ENCODE measurements at places on chromosomes 2 and 18.

DNA sequence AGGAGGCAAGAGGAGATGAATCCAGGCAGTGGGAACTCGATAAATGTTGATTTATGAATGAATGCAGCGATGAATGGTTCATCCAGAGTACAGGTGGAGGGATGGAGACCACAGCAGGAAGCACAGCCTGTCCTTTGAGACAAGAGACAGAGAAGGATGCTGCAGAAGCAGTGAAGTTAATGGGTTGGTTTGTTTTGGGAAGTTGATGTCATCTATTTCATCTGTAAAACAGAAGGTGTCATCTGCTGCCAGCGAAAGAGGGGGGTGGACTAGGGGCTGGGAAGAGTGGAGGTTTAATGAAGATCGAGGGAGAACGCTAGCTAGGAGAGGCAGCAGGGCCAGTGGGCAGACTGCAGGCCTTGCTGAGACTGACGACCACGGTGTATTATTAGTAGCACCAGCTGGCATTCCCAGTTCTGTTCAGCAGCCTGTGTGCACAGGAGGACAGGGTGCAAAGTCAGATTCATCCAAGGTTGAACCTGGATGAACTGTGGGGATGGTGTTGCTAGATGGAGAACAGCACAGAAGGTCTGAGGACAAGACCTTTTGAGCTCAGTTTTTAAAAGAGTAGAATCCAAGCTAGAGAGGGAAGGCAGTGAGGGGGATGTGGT lies 120.3 kb upstream of the CAPN13 start:
- no peaks in the 10 kb centered on the region for H3K27me3 ChIP-seq
- H3K36me3 ChIP-seq = no peaks in the 10 kb centered on the region
- no peak overlapping the region for H3K27ac ChIP-seq
- H3K4me3 ChIP-seq = no peak overlapping the region
- no peak for DNase-seq

DNA sequence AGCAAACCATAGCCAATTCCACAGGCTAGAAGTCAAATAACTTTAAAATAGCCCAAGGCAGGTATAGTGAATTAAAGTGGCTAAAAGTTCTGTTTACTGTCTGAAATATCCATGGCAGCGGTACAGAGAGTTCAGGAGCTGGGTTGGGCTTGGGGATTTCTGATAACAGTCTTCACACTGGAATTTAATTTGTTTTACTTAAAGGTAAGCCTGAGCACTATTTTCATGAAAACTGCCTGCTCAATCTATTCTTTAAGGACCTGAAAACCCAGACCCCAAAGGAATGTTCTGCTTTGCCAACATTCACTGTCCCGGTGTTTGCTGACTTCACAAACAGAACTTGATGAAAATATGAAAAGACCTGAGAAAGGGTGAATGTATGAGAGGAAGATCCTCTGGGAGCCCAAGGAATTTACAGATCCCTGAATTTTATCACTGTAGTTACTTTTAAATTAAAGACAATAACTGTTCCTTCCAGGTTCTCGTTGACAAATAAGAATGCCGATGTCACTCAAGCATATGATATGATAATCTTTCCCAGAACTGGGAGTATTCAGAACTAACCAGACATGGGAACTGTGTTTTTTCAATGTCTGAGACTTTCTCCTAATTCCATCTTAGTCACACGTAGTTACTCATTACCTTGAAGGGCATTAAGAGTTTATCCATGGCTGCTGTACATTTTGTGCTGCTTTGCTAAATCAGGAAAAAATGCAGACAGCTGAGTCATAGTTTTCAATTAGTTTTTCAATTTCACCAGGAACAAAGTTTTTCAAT lies 28.3 kb upstream of the ITGB6 start:
- H3K4me1 ChIP-seq = peaks cover 12% of the 10 kb centered on the region
- H3K36me3 ChIP-seq = no peaks in the 10 kb centered on the region
- no peaks in the 10 kb centered on the region for H3K27me3 ChIP-seq
- H3K27ac ChIP-seq = no peak overlapping the region
- no peak for DNase-seq
- H3K4me3 ChIP-seq = no peak overlapping the region

DNA sequence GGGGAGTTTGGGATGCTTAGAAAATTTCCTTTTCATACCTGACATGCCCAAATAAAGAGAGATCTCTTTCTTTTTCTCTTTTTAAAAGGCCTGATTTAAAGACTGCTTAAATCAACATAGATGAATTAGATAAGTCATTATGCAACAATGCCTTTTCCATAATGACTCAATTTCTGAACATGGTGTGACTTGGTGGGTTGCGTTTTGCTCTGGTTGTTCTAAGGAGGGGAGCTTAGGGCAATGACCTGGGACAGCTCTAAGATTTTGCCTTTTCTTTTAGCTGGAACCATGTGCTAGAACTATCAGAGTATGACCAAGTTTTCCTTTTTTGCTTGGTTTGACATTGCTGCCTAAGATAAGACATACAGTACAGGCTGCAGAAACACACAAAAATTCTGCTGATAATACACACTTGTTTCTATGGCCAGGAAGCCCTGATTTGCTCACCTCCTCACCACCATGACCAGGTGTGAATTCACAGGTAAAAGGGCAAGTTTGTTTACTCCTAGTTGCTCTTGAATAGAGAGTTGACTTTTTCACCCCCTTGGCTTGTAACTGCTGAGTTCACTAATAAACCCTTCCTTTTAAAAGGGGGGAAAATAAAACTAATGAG lies 58.1 kb upstream of the IL1RL1 start:
- 0 out of 2 replicates have a peak, but pooled peaks cover 3% of the 10 kb centered on the region for H3K4me1 ChIP-seq
- H3K36me3 ChIP-seq = no peaks in the 10 kb centered on the region
- no peak for DNase-seq
- H3K27ac ChIP-seq = no peak overlapping the region

DNA sequence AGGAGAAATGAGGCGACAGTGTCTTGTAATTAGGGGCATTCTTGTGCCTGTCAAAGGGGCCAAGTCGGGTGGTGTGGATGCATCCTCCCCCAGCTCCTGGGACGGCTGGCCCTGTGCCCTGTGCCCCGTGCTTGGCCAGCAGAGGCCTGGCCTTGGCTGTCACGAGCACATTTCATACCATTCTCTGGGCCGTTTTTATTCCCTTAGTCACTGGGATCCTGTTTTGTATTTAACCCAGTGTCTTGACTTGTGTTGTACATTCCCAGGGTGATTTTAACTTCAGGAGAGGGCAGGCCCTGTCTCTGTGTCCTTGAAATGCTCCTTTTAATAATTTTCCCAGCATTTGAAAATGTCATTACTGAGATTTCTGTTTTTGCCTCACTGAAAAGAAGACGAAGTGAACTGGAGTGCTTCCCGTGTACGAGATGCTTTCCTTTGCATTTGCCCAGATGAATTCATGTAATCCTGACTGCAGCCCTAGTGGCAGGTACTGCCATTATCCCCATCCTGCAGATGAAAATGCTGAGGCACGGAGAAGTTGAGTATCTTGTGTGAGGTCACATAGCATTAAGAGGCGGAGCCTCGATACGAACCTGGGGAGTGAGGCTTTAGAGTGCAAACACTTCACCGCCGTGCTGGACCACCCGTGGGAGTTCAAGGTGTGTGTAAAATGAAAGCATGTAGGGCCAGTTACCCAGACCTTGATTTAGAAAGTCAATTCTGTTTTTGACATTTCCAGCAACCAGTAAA lies 57.0 kb downstream of the SH3RF3 start:
- no peaks in the 10 kb centered on the region for H3K36me3 ChIP-seq
- H3K4me1 ChIP-seq = peaks cover 22% of the 10 kb centered on the region
- H3K27ac ChIP-seq = no peak overlapping the region
- no peaks in the 10 kb centered on the region for H3K27me3 ChIP-seq

DNA sequence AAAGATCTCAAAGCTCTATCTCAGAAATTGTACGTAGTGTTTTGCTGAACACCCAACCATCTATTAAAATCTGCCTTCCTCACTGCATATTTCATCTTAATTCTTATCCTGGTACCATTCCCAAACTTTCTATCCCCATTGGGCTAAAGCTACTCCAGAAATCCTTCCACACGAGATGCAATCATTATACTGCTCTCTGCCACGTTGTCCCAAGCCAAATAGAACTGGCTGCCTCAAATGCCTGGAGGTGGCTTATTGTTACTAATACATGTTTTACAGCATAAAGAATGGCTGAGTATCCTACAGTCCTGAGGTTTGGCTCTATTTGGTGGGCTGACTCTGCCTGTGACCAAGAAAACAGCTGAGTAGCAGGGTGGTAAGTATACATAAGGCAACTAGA lies 306.0 kb upstream of the ACVR2A start:
- no peaks in the 10 kb centered on the region for H3K36me3 ChIP-seq
- no peak for DNase-seq
- H3K4me1 ChIP-seq = no peaks in the 10 kb centered on the region
- H3K27ac ChIP-seq = no peak overlapping the region
- H3K27me3 ChIP-seq = no peaks in the 10 kb centered on the region

GRCh38 chr18:8307960-8308359 lies 301.3 kb upstream of the RAB12 start:
- no peak overlapping the region for H3K4me3 ChIP-seq
- no peak overlapping the region for H3K27ac ChIP-seq
- H3K27me3 ChIP-seq = no peaks in the 10 kb centered on the region
- H3K4me1 ChIP-seq = no peaks in the 10 kb centered on the region
- H3K36me3 ChIP-seq = no peaks in the 10 kb centered on the region

DNA sequence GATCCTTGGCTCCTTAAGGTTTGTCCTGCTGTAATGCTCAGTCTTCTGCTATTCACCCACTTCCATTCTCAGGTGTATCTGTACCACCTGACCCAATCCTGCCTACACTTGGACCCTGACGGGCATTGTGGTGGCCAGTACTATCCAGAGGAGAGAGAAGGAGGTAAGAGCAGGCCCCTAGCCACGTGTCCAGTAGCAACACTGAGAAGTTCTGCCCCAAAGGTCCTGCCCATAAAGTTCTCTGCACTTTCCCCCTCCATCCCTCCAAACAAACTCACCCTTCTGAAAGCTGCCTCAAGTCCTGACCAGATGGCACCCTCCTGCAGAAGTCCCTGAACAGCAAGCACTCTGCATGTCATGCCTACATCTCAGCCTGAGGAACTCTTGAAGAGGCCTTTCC lies 18.3 kb downstream of the TTC32 start:
- no peaks in the 10 kb centered on the region for H3K4me1 ChIP-seq
- H3K4me3 ChIP-seq = no peak overlapping the region
- no peak for DNase-seq
- H3K27ac ChIP-seq = no peak overlapping the region
- H3K27me3 ChIP-seq = no peaks in the 10 kb centered on the region
- no peaks in the 10 kb centered on the region for H3K36me3 ChIP-seq

GRCh38 chr18:23012249-23012648 lies 79.1 kb downstream of the RBBP8 start:
- no peak overlapping the region for H3K4me3 ChIP-seq
- H3K27me3 ChIP-seq = no peaks in the 10 kb centered on the region
- H3K4me1 ChIP-seq = peaks cover 16% of the 10 kb centered on the region
- no peaks in the 10 kb centered on the region for H3K36me3 ChIP-seq
- no peak overlapping the region for H3K27ac ChIP-seq

- peaks cover 28% of the 10 kb centered on the region for H3K27me3 ChIP-seq
- no peaks in the 10 kb centered on the region for H3K4me1 ChIP-seq
- no peak for DNase-seq
Observed at GRCh38 chr2:242040303-242040655, 170.8 kb downstream of the RTP5 start.
